ENCODE measurements at places on chromosomes 11 and 22. TPM values are rescaled to one million over a fixed set of nuclear protein-coding genes. Genes with fewer than 3 reads are reported as not detected.

GRCh38 chr22:23470811-23471389, 109.2 kb downstream of the IGLL1 start:
- no peak overlapping the region for H3K27ac ChIP-seq
- H3K4me1 ChIP-seq: no peaks in the 10 kb centered on the region
- no peaks in the 10 kb centered on the region for H3K36me3 ChIP-seq
- no peak for DNase-seq

GRCh38 chr11:122743949-122744348, 88.4 kb downstream of the UBASH3B start:
- DNase-seq: no peak
- no peaks in the 10 kb centered on the region for H3K36me3 ChIP-seq
- H3K27me3 ChIP-seq: no peaks in the 10 kb centered on the region
- peaks cover 32% of the 10 kb centered on the region for H3K4me1 ChIP-seq

DNA sequence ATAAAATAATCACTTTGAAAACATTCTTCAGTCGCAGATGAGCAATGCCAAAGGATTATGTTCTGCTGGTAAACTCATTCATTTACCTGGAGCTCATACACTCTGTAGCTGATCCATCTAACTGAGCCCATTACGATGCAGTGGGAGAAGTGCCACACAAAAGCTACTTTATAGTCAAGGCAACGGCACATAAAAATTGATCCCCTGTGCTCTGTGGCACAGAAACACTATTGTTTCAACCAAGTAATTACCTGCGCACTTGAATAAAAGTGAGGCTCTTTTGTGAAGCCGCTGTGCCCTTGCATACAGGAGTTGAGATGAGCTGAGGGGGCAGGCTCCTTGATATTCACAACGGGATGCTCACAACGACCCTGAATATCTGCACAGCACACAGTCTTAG, 7.2 kb downstream of the DKK3 start:
- no peak for DNase-seq
- H3K36me3 ChIP-seq: peaks cover 48% of the 10 kb centered on the region
- peaks cover 26% of the 10 kb centered on the region for H3K4me1 ChIP-seq

DNA sequence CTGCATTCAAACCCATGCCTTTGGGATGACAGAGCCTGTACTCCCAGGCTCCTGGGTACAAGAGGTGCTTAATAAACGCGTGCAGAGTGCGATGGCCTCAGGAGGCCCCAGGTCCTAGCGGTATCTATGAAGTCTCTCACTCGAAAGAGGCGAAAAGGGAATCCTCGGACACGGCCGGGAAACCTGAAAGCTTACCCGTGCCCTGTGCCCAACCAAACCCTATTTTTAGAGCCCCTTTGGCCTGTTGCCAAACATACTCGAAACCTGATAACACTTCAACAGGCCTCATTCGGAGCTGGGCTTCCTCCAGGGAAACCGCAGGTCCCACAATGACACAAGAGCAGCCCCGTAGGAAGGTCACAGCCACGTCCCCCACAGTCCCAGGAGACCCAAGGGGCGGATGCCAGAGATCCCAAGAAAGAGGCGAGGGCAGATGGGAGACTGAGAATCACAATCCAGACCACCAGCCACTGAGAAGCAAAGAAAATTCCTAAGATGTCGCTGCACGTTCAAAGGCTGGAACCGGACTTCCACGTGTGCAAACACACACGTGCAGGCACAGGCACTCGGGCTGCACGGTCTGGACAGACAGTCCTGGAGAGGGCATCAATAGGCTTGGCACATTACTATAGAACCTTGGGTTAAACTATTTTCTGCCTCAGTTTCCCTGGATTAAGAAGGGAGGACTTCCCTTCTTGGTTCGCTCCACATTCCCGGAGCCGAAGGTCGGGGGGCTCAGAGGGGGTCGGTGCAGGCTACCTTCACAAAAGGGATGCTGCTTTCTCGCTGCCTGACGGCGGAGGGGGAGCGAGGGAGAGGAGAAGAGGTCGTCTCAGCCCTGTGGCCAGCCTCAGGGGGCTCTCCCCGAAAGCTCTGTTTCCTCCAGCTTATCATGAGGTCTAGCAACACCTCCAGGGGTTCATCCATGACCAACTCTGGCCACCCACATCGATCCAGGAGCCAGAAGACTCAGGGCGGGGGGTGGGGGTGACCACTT, 8.2 kb downstream of the PDGFB start:
- H3K27ac ChIP-seq: no peak overlapping the region
- H3K4me1 ChIP-seq: no peaks in the 10 kb centered on the region
- DNase-seq: no peak
- H3K27me3 ChIP-seq: peaks cover 11% of the 10 kb centered on the region
- H3K36me3 ChIP-seq: no peaks in the 10 kb centered on the region

GRCh38 chr11:101475699-101476098, 108.1 kb downstream of the TRPC6 start:
- DNase-seq: no peak
- H3K36me3 ChIP-seq: peaks cover 1% of the 10 kb centered on the region
- H3K27ac ChIP-seq: no peak overlapping the region
- no peak overlapping the region for H3K4me3 ChIP-seq

DNA sequence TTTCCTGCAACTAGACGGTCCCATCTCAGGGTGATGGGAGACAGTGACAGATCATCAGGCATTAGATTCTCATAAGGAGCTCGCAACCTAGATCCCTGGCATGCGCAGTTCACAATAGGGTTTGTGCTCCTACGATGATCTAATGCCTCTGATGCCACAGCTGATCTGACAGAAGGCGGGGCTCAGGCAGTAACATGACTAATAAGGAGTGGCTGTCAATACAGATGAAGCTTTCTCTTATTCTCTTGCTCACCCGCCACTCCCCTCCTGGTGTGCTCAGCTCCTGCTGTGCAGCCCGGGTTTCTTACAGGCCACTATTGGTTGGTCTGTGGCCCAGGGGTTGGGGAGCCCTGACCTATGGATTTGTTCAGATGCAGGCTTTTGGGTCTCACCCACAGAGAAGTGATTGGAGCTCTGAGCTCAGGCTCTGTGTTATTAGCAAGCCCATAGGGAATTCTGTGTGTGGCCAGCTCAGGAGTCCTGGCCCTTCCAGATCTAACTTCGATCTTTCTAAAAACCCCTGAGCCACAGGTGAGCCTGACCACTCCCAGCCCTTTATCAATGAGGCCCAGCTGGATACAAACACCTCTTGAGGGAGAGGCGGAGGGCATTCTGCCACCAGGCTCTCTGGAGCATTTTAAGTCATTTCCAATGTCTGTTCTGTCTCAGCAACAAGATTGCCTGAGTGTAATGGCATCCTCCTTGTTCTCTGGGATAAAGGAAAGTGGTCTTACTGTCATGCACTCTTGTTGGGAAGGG, 351.8 kb downstream of the BUD13 start:
- no peaks in the 10 kb centered on the region for H3K27me3 ChIP-seq
- H3K36me3 ChIP-seq: no peaks in the 10 kb centered on the region
- no peak overlapping the region for H3K27ac ChIP-seq
- no peaks in the 10 kb centered on the region for H3K4me1 ChIP-seq

DNA sequence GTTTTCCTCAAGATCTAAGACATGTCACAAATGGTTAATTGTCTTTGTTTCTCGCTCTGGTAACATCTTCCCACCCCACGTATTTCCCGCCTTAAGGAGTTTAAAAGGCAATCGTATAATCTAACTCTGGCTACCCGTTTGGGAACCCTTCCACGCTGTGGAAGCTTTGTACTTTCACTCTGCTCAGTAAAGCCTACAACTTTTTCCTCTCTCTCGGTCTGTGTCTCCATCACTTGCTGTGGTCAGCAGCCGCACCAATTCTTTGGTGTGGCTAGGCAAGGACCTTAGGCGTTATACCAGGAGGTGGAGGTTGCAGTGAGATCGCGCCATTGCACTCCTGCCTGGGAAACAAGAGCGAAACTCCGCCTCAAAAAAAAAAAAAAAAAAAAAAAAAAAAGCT, 1430.1 kb downstream of the LRRC4C start:
- H3K4me1 ChIP-seq: no peaks in the 10 kb centered on the region
- H3K4me3 ChIP-seq: no peak overlapping the region
- DNase-seq: no peak
- no peak overlapping the region for H3K27ac ChIP-seq
- H3K27me3 ChIP-seq: no peaks in the 10 kb centered on the region
- H3K36me3 ChIP-seq: no peaks in the 10 kb centered on the region

DNA sequence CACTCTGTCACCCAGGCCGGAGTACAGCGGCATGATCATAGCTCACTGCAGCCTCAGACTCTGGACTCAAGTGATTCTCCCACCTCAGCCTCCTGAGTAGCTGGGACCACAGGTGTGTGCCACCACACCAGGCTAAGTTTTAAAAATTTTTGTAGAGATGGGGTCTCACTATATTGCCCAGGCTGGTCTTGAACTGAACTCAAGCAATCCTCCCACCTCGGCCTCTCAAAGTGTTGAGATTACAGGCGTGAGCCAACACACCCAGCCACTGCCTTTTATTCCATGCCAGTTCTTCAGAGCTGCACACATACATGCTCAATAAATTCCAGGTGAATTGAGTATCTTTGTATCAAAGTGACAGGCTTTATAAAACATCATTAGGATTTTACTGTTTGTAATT, 2.4 kb upstream of the COPB1 start:
- peaks cover 16% of the 10 kb centered on the region for H3K36me3 ChIP-seq
- H3K27ac ChIP-seq: no peak overlapping the region
- H3K4me1 ChIP-seq: no peaks in the 10 kb centered on the region
- no peak overlapping the region for H3K4me3 ChIP-seq
- H3K27me3 ChIP-seq: no peaks in the 10 kb centered on the region
- no peak for DNase-seq

Gene CHEK2
- polyA plus RNA-seq: 11.6 TPM

Gene MS4A6E
- not detected for polyA plus RNA-seq

Gene OR10S1
- polyA plus RNA-seq: not detected

Gene TMEM45B
- polyA plus RNA-seq: not detected

Gene OR51I1
- not detected for polyA plus RNA-seq

Gene NOL12
- polyA plus RNA-seq: 25.6 TPM

Gene GVQW3
- polyA plus RNA-seq: 0.96 TPM

Gene LUZP2
- polyA plus RNA-seq: 0.89 TPM

Gene EIF3F
- 271 TPM for polyA plus RNA-seq

Gene SPON1
- 0.62 TPM for polyA plus RNA-seq

Gene POLD3
- polyA plus RNA-seq: 9.2 TPM
